Stimulated activated CD4-positive, alpha-beta T cell treated with anti-CD3 and anti-CD28 coated beads, TNF-alpha, amount 100 ng/mL, for 1 hour (primary cell): ENCODE measurements at places on chromosomes 13 and 19.

- DNase-seq = no peak
Measured at GRCh38 chr19:38273499-38273898, 9.1 kb downstream of the SPINT2 start.

DNA sequence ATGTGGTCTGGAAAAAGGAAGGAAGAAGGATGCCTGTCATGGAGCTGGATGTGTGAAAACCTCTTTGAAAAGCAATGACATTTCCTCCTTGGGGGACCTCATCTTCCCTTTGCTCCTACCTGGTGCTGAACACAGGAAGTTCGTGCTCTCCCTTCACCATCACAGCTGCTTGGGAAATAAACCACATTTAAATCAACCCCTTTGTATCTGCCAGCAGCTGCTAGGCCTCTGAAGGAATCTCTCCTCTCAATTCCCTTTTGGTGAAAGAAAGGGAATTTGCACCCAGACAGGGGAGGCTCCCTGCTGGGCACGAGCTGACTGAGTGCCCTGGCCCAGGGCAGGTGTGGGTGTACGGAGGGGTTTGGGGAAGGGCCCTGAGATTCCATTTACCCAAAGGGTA lies 437.7 kb downstream of the TSHZ3 start:
- no peak for DNase-seq

- no peak for DNase-seq
Measured at GRCh38 chr13:27967203-27967735, 1.8 kb downstream of the CDX2 start.

DNA sequence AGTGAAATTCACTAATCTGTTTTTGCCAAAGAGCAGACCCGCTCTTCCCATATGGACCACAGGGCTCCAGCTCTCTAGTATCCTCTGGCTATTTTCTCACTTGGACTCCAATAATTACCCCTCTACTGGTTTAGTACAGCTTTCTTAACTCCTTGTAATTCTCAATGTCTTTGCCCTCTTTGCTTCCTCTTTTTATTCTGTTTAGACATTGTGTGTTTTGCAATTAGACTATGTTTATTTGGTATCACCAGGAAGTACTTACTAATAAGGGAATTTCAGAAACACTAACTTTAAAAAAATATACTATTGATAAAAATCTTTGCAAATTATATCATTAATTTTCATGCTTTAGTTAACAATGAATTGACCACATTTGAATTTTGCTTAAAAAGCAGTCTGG lies 111.6 kb upstream of the OBI1 start:
- DNase-seq = no peak

DNA sequence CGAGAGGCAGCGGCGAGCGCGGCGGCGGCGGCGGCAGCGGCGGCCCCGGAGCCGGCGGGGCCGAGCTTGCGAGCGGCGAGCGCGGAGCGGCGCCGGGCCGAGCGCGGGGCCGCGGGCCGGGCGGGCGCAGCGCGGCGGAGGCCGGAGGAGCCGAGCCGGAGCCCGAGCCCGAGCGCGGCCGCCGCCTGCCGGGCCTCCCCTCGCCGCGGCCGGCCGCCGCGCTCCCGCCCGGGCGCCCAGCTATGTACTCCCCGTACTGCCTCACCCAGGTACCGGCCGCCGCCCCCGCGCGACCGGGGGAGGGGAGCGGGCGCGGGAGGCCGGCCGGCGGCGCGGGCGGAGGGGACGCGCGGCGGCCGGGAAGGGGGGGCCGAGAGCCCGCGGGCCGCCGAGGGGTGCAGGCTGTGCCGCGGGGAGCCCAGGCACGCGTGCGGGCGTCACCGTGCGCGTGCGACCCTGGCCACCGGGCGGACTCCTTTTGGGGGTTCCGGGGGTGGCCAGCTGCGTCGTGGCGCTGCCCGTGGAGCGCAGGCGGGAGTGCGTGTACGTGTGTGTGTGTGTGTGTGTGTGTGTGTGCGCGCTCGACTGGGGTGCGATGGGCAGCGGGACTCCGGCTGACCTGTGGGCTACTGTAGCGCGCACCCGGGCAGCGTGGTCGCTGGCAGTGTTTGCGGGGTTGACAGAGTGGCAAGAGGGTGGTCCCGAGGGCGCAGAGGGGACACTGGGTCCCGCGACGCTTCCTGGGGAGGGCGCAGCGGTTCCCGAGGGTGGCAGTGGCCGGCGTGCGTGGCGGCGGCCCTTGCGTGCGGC lies 526 bp downstream of the NFIX start:
- DNase-seq = no peak

GRCh38 chr19:47036097-47036651 lies 12.2 kb downstream of the TMEM160 start:
- no peak for DNase-seq

- no peak for DNase-seq
Measured at GRCh38 chr19:8333767-8334457, 9.2 kb downstream of the KANK3 start.

GRCh38 chr13:77345150-77345780 lies 18.4 kb upstream of the MYCBP2 start:
- DNase-seq = no peak

DNA sequence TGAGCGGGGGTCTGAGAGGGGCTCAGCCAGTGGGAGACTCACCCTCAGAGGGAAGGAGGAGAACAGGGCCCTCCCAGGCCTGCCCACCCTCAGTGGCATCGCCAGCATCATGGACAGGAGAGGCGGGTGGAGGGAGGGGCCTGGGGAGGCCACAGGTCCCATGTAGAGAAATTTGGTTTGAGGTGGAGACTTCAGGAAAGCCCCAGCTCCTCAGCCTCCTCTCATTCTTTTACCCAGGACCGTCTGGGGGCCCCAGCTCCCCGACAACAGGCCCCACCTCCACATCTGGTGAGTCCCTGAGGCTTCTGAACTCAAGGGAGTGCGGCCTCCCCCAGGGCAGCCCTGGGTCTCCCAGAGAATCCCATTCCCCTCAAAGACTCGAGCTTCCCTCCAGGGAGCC lies 3.1 kb downstream of the LILRB1 start:
- no peak for DNase-seq

- DNase-seq = no peak
Measured at GRCh38 chr19:19049406-19049805, 14.4 kb upstream of the SLC25A42 start.

- DNase-seq = no peak
Measured at GRCh38 chr13:75216038-75216437, 265.9 kb downstream of the TBC1D4 start.

- DNase-seq = no peak
Measured at GRCh38 chr19:570937-571565, 1.3 kb upstream of the BSG start.

GRCh38 chr13:43057653-43058317 lies 34.4 kb downstream of the DNAJC15 start:
- DNase-seq = no peak

- no peak for DNase-seq
Measured at GRCh38 chr19:33690378-33691029, 68.8 kb downstream of the CHST8 start.

DNA sequence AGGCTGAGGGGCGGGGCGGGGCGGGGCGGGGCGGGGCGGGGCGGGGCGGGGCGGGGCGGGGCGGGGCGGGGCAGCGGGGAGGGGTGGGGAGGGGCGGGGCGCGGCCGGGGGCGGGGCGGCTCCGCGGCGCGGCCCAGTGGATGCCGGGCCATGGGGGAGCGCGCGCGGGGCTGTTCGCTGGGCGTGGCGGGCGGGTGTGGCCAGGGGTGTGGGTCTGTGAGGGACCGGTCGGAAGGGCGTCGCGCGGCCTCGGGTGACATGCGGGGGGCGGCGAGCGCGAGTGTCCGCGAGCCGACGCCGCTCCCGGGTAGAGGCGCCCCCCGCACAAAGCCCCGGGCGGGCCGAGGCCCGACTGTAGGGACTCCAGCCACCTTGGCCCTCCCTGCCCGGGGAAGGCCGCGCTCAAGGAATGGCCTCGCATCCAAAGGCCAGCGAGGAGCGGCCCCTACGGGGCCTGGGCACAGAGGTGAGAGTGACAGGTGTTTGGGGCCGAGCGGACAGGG lies at the start of gene ZFP28:
TSS of gene ZFP28 (plus strand) at position 188 of the 503 bp plus-strand sequence. CDS start at position 259, 71 bp downstream.
- no peak for DNase-seq

DNA sequence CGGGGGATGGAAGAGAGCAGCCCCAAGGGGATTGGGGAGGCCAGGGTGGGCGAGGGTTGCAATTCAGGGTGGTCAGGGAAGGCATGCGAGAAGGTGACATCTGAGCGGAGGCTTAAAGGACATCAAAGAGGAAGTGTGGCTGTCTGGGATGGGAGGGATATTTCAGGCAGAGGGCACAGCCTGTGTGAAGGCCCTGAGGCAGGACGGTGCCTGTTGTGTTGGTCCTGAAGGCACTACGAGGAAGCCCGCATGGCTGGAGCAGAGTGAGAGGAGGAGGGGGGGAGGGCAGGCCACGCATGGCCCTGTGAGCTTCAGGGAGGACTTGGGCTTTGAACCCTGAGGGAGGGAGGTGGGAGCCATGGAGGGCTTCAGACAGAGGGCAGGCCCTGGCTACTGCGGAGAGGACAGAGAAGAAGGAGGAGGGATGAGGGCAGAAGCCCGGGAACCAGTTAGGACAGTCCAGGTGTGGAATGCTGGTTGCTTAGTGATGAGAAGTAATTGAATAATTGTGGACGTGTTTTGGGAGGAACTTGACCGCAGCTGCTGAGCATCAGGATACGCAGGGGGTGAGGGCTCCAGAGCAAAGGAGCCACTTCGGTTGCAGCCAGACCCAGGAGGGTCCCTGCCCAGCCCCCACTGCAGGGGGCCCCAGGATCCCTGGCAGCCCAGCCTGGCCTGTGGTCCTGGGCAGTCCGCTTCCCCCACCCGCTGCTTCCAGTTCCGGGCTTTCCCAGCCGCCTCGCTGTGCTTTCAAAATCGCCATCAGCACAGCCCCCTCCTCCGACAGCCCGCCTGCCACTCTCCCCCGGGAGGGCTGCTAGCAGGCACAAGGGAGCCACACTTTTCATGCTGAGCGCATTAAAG lies 6.2 kb downstream of the TLE6 start:
- no peak for DNase-seq

DNA sequence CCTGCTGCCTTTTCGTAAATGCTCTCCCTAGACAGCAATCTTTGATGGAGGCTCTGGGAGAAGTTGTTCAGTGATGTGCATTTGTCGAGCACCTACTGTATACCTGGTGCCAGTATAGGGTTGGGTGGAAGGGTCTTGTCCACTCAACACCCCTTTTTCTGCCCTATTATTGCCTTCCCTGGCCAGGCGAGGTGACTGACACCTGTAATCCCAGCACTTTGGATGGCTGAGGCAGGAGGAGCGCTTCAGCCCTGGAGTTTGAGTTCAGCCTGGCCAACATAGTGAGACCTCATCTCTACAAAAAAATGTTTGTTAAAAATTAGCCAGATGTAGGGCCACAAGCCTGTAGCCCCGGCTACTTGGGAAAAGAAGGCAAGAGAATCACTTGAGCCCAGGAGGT lies 49.3 kb downstream of the NFIC start:
- DNase-seq = no peak

GRCh38 chr19:16024266-16025107 lies 51.8 kb upstream of the TPM4 start:
- DNase-seq = no peak

DNA sequence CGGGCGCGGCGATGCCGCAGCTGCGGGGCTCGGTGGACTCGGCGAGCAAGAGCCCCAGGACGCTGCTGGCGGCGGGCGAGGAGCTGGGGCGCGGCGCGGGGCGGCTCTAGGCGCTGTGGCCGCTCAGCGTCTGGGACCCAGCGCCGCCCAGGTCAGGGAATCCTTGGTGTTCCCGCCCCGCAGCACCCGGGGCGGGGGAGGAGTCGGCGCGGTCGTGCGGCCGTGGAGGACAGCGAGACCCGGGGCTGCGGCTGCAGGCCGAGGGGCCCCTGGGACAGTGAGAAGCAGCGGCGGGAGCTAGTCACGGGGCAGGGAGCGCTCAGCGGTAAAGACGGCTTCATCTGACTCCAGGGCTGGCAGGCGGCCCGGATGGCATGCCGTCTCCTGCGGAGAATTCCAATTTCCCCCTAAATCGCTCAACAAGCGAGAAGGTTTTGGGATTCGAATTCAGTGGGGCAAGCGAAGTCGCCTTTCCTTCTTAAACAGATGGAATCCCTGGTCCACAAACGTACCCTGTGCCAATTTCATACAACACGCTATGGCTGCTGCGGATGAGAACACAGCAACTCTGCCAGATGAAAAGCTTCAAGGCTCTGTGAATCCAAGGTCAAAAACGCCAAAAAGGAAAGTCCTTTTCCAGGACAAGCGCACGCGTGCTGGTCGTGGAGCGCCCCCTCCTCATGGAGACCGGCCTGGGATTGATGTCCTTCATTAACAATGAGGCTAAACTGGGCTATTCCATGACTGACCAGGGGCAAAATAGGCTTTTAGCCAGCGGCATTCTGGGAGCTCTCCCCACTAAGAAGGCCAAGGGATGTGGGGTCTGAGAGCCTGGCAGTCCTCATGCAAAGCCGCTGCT lies 4.2 kb upstream of the ZSCAN4 start:
- DNase-seq = no peak

- DNase-seq = no peak
Measured at GRCh38 chr13:98466634-98467236, 110.2 kb downstream of the STK24 start.

DNA sequence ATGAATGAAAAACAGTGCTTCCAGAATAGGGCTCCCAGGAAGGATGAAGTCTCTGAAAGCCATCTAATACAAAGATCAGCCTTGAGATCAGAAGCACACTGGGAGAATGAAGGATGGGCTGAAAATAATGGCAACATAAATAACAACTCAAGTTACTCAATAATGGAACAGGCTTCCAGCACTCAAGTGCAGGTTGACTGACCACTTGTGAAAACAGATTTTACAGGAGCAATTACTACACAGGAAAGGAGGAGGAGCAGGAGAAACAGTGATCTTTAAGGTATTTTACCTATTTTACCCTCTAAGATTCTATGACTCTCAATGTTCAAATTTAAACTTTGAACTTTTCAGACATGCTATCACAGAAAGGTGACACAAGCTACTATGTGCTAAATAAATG lies 106.0 kb downstream of the USP12 start:
- DNase-seq = no peak

- no peak for DNase-seq
Measured at GRCh38 chr19:49315111-49315510, 9.9 kb downstream of the SLC6A16 start.

DNA sequence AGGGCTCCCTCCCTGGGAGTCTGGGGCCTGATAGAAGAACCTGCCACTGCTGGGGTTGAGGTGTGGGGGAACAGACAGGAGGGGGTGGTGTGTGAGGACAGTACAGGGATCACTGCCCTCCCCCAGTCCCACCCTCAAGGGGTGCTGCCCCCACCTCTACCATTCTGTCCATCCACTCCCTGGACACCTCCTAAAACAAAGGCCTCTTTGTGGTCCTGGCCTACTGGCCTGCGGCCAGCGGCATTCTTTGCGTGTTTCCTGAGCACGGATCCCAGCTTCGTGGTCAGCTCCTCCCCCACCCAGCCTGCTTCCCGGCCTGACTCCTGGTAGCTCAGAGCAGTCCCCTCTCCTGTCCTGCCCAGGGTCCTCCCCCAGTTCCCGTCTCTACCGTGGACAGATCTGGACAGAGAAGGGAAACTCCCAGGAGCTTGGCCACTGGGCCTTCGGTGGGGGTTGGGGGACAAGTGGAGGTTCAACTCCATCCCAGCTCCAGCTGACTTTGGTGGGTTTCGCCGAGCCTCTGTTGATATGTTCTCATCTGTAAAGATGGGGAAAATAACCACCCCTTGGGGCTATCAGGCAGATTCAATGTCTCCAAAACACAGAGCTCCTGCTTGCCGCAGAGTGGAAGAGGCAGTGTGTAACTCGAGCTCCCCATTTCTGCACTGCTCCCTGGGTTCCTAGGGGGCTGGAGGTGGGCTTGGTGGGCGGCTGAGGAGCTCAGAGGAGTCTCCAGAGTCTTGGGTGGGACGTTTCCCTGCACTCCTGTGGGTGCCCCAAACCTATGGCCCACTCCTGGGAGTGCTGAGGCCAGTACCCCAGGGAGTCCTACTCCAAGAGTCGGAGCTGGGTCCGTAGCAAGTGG lies 48.7 kb downstream of the LYL1 start:
- no peak for DNase-seq

- DNase-seq = peak; percentile 23
Measured at GRCh38 chr19:6516018-6516658, 14.0 kb upstream of the TUBB4A start.
